ENCODE measurements at places on chromosomes 1 and 21.

DNA sequence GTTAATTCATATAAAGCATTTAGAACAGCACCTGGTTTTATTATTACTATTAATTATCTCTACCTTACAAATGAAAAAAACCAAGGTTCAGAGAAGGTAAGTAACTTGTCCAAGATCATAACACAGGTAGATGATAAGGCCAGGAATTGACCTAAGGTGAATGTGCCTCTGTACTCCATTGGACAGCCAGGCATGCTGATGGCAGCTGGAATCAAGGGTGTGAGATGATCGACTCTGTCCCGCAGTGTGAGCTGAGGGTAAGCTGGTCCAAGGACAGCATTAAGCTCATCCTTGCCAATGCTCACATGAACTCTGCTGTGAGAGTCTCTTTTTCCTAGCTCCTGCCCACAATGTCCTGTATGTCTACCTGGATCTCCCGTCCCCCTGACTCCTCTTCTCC is 58.4 kb downstream of the DMAP1 start:
- no peaks in the 10 kb centered on the region for H3K27me3 ChIP-seq
- peaks cover 2% of the 10 kb centered on the region for H3K4me1 ChIP-seq

GRCh38 chr1:236685205-236685916 is 938 bp upstream of the ACTN2 start:
- H3K27ac ChIP-seq = no peak overlapping the region
- peaks cover 11% of the 10 kb centered on the region for H3K4me1 ChIP-seq

GRCh38 chr21:25572861-25573310 is 34.4 kb downstream of the MRPL39 start:
- H3K27me3 ChIP-seq = no peaks in the 10 kb centered on the region
- peaks cover 3% of the 10 kb centered on the region for H3K4me1 ChIP-seq
- DNase-seq = no peak
- no peak overlapping the region for H3K4me3 ChIP-seq

- DNase-seq = peak; percentile 33
- peak within 1 kb of the TSS; percentile 53 for H3K27ac ChIP-seq
- H3K27me3 ChIP-seq = no peaks in the 10 kb centered on the region
- H3K4me3 ChIP-seq = peak within 1 kb of the TSS; percentile 40
- H3K4me1 ChIP-seq = peaks cover 9% of the 10 kb centered on the region
These were observed at the start of gene MINDY1 for GRCh38 chr1:151006327-151007052. Gene MINDY1 (minus strand): TSS chr1:151006902. CDS start chr1:151002617, 4,285 bp downstream.

DNA sequence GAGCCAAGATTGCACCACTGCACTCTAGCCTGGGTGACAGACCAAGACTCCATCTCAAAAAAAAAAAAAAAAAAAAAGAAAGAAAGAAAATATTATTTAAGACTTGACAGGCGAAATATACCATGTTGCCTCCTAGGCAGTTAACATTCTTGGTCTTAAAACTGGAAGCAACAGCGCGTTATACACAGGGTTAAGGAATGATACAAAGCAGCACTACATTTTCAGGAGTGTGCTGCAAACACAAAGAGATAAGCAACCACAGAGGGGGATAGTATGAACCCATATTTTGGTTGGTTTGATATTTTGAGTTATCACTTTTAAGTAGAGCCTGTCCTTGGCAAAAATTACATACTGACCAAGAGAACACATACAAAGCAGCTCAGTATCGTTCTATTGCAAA is 25.1 kb downstream of the USP24 start:
- H3K27ac ChIP-seq = no peak overlapping the region
- H3K4me1 ChIP-seq = no peaks in the 10 kb centered on the region
- no peaks in the 10 kb centered on the region for H3K36me3 ChIP-seq
- DNase-seq = no peak
- no peak overlapping the region for H3K4me3 ChIP-seq

- no peaks in the 10 kb centered on the region for H3K36me3 ChIP-seq
- no peaks in the 10 kb centered on the region for H3K4me1 ChIP-seq
- H3K4me3 ChIP-seq = no peak overlapping the region
- no peaks in the 10 kb centered on the region for H3K27me3 ChIP-seq
- no peak overlapping the region for H3K27ac ChIP-seq
These were observed 56.9 kb downstream of the KLHDC7A start for GRCh38 chr1:18537386-18538306.

DNA sequence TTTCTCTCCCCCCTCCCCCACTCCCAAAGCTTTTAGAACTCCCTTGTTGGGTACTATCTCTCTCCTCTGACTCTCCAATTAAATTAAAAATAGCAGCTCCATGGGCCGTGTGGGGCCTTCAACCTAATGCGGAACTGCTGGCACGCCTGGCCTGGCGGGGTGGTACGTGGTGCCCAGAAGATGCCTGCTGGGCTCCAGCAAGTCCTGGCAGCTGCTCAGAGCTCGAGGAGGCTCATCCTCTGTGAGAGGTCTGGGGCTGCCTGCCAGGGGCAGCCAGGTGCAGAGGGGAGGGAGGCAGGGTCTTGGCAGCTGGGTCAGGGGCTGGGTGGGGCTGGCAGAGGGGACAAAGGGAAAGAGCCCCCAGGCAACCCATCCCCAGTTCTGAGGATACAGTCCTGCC is 74.4 kb downstream of the ACTL8 start:
- no peaks in the 10 kb centered on the region for H3K27me3 ChIP-seq
- no peaks in the 10 kb centered on the region for H3K36me3 ChIP-seq
- no peaks in the 10 kb centered on the region for H3K4me1 ChIP-seq

DNA sequence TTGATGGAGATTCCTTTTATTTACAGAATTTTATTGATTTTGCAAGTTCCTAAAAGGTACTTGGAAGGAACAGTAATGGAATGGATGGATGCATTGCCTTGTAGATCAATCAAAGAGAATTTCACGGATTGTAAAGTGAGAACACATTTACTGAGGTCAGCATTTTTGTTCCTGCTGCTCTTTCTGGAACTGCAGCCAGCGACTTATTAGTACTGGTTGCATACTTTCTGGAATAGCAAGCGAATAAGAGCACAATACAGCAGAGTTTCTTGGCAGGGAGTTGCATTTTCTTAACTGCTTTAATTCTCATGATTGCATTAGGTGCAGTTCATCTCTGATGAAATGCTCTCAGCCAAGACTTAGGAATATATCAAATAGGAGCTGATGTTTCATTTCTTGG is 106.1 kb upstream of the CHODL start:
- no peak overlapping the region for H3K27ac ChIP-seq
- no peak overlapping the region for H3K4me3 ChIP-seq
- H3K36me3 ChIP-seq = no peaks in the 10 kb centered on the region
- H3K4me1 ChIP-seq = no peaks in the 10 kb centered on the region
- H3K27me3 ChIP-seq = no peaks in the 10 kb centered on the region
- DNase-seq = no peak

DNA sequence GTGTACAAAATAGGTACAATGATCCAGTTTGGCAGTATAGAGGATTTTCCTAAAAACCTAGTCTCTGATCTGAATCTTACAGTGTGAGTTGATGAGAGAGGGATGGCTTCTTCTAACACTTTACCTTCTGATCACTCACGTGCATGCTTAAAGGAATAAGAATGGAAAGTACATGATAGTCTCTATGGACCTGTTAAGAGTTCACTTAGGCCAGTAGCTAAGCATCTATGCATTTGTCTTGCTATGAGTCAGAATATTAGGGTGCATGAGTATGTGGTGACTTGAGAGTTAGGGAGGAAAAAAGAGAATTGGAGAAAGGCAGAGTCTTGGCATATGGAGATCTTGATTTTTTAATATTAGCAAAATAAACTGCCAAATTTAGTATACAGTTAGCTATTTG is 206.3 kb downstream of the COL11A1 start:
- H3K27me3 ChIP-seq = no peaks in the 10 kb centered on the region
- no peak for DNase-seq
- no peaks in the 10 kb centered on the region for H3K36me3 ChIP-seq
- no peaks in the 10 kb centered on the region for H3K4me1 ChIP-seq
- no peak overlapping the region for H3K4me3 ChIP-seq

DNA sequence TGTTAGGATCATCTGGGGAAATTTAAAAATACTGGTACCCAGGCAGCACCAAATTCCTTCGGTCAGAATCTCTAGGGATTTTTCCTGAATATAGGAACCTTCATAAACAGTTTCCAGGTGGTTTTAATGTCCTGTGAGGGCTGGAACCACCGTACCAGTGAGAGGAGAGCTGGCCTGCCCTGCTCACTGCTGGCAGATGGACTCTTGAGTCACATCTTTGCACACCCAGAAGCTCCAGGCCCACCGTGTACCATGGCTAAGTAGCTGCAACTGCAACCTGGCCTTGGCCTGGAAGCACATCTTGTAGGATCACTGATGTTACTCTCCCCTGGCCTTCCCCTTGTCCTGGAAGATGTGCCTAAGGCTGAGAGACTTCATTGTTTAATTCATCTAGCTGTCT is 181.5 kb downstream of the DISC1 start:
- H3K27ac ChIP-seq = no peak overlapping the region
- H3K4me1 ChIP-seq = no peaks in the 10 kb centered on the region
- no peaks in the 10 kb centered on the region for H3K36me3 ChIP-seq
- no peaks in the 10 kb centered on the region for H3K27me3 ChIP-seq
- no peak overlapping the region for H3K4me3 ChIP-seq
- DNase-seq = no peak

GRCh38 chr1:46404482-46405196 is 10.5 kb downstream of the FAAH start:
- H3K27me3 ChIP-seq = no peaks in the 10 kb centered on the region
- H3K27ac ChIP-seq = no peak overlapping the region
- H3K36me3 ChIP-seq = peaks cover 4% of the 10 kb centered on the region
- H3K4me3 ChIP-seq = no peak overlapping the region
- peaks cover 26% of the 10 kb centered on the region for H3K4me1 ChIP-seq

DNA sequence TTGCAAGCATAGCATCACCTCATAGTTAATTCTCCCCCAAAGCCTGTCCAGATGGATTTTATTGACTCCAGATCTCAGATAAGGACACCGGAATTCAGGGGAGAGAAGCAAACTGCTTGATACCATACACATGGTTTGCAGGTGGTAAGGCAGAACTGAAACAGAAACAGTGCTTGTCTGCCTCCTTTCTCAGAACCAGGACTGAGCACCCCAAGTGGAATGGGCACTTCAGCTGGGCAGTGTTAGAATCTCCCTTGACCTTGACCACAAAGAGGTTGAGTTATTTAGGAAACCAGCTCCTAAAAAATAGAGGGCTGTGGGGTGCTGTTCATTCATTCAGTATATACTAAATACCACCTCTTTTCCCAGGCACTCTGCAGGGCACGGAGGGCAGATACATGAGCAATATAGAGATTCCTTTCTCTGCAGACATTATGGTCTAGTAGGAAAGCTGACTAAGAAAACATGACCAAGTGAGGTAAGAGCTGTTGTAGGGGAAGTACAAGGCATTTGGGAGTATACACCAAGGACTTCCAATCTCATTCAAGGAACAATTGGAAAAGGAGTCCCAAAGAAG is 185.2 kb downstream of the C1orf94 start:
- H3K4me1 ChIP-seq = no peaks in the 10 kb centered on the region
- no peak overlapping the region for H3K4me3 ChIP-seq
- no peaks in the 10 kb centered on the region for H3K36me3 ChIP-seq
- DNase-seq = no peak
- H3K27me3 ChIP-seq = no peaks in the 10 kb centered on the region
- H3K27ac ChIP-seq = no peak overlapping the region

GRCh38 chr1:48061162-48062136 is 64.3 kb upstream of the TRABD2B start:
- H3K27me3 ChIP-seq = no peaks in the 10 kb centered on the region
- H3K4me3 ChIP-seq = no peak overlapping the region
- no peaks in the 10 kb centered on the region for H3K36me3 ChIP-seq
- peaks cover 6% of the 10 kb centered on the region for H3K4me1 ChIP-seq
- no peak overlapping the region for H3K27ac ChIP-seq
